ENCODE measurements at places on chromosomes 11 and 22. TPM values are rescaled to one million over a fixed set of nuclear protein-coding genes. Genes with fewer than 3 reads are reported as not detected.

LBHD1 gene
- total RNA-seq = 14.6 TPM

- DNase-seq = no peak
These were observed 702 bp downstream of the BIRC2 start for GRCh38 chr11:102347462-102348370.

DNA sequence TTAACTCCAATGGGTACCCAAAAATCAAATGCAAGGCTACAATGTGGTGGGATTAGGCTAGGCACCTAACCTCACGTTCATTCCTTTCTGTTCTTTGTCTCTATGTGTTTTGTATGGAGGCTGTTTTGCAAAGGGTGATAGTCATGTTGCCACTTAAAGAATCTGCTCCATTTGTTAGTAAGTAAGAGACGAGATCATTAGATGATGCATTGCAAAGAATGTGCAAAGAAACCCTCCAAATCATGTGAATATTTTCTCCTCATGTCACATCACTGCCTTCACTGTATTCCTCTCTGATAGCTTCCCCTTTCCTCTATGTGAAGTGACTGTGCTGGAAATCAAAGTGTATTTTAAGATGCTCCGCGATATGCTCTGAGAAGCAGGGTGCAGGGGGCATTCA lies 11.9 kb downstream of the SYT13 start:
- DNase-seq = no peak

- no peak for DNase-seq
These were observed 94.5 kb downstream of the PHF21A start for GRCh38 chr11:46026606-46027293.

DNA sequence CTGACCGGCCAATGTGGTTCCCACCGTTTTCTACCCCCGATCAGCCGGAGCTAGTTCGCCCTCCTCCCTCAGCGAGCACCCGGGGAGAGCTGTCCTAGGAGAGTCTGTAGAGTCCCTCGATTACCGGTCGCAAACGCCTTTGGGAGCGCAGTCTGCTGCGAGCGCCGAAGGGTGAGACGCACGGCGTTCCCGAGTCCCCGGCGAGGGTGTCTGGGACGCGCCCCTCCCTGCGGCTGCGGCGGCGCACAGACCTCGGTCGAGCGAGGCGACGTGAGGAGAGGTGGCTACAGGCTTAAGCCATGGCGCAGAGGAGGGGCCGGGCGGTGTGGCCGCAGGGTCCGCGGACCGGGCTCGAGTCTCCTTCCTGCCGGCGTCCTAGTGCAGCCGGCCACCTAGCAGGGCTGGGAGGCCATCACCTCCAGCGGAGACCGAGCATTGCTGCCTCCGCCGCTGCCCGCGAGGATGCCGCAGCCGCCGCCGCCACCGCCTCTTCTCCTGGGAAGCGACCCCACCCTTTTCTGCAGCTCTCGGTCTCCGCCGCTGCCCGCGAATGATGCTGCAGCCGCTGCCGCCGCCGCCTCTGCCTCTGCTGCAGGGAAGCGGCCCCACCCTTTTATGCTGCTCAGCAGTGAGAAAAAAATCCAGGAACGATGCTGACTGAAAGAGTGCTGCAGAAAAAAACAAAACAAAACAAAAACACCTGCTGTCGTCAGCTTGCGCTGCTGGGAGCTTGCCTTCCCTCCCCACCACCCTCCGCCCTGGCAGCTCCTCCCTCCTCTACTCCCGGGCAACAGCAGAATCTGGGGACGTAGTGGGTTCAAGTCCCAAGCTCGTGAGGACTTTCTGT lies at the start of gene MAP6:
Gene MAP6, minus strand, starts transcription at position 588 of the 847 bp plus-strand sequence. CDS start 669 bp downstream, outside the sequence.
- no peak for DNase-seq

- DNase-seq = no peak
These were observed 841.4 kb downstream of the JRKL start for GRCh38 chr11:97231231-97231630.

GRCh38 chr11:623999-624704 lies 603 bp downstream of the CDHR5 start:
- no peak for DNase-seq

IFITM10 gene
- total RNA-seq = 1.1 TPM

Measured in CD8-positive, alpha-beta T cell (primary cell).